ENCODE measurements at places on chromosomes 5 and 9.

- no peak for DNase-seq
Observed at GRCh38 chr5:116388564-116389258, 185.9 kb downstream of the SEMA6A start.

DNA sequence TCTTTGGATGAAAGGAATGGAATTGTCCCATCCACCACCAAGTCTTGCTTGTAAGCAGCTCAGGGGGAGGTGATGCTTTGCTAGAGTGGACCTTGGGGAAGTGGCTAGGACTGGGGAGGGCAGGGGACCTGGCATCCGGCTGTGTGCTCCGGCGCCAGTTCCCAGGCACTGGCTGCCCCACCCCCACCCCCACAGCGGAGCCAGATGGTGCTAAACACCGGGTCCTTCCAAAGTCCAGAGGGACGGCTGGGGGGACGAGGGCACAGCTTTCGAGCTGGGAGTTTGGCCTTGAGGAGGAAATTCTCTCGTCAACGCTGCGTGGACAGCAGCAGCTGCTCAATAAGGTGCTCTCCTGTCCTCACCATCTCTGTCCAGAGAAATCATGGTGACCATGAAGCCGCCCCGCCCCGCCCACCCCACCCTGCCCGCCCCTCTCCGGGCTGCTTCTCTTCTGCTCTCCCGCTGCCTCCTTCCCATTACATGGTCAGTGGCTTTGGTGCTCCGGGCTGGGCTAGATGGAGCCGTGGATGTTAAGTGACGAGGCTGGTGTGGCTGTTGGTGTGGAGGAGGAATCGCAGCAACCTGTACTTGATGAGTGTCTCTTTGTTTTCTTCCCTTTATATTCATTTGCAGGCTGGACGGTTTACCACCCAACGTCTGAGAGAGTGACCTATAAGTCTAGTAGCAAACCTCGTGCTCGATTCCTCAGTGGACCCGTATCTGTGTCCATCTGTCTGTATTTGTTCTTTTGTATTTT lies 115.7 kb downstream of the WNK2 start:
- no peak for DNase-seq

GRCh38 chr5:53123702-53124101 lies 14.1 kb upstream of the MOCS2 start:
- no peak for DNase-seq

- DNase-seq, result no peak
Observed at GRCh38 chr9:90268613-90269012, 374.0 kb downstream of the DIRAS2 start.

GRCh38 chr9:111980398-111980797 lies 83.8 kb downstream of the UGCG start:
- DNase-seq, result no peak

DNA sequence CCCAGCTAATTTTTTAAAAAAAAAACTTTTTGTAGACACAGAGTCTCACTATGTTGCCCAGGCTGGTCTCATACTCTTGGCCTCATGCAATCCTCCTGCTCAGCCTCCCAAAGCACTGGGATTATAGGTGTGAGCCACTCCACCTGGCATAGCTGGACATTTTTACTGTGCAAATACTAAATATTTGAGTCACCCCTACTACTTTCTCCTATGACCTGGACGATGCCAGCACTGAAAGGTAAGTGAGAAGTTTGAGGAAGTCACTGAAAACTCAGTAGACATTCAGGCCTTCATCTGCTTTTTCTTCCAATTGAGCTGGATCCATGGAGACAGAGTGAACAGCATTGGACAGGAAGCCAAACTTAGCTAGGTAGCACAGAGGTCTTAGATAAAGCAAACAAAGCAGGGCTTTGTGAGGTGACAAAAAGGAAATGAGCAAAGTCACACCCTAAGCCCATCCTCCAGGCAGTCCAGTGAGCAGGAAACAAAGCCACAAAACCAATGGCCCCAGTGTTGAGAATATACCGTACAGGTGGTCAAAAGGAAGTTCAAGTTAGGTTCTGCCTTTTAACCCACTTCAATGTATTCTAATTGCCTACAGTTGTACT lies 192.6 kb upstream of the RASA1 start:
- no peak for DNase-seq

- no peak for DNase-seq
Observed at GRCh38 chr5:78627766-78628165, 20.8 kb downstream of the LHFPL2 start.

DNA sequence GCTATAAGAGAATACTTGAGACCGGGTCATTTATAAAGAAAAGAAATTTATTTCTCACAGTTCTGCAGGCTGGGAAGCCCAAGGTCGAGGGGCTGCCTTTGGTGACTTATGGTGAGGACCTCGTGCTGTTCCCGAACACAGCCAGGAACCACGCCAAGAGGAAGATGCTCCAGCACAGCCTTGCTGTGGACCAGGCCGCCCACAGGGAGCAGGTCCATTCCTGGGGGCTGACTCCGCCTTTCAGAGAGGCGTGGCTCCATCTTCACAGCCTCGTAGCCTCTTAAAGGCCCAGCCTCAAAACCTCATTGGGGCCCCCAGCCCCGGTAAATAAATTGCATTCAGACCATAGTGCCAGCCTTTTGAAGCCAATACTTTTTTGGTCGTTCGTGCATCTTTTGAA lies 93.5 kb upstream of the CACNA1B start:
- no peak for DNase-seq

DNA sequence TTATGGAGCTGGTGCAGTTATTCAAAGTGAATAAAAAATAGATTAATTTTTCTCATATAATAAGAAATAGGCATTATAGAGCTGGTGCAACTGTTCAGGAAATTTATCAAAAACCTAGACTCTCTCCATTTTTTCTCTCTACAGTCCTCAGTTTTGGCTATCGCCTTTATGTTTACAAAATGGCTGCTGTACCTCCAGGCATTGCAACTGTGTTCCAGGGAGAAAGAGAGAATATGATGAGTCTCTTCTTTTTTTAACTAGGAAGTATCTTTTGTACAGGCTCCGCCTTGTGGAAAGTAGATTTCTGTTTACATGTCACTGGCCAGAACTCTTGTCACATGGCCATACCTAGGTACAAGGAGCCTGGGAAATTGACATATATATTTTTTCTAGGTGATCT lies 3.1 kb upstream of the TGFBR1 start:
- no peak for DNase-seq

- DNase-seq, result no peak
Observed at GRCh38 chr5:132813599-132814502, 749 bp downstream of the SOWAHA start.

DNA sequence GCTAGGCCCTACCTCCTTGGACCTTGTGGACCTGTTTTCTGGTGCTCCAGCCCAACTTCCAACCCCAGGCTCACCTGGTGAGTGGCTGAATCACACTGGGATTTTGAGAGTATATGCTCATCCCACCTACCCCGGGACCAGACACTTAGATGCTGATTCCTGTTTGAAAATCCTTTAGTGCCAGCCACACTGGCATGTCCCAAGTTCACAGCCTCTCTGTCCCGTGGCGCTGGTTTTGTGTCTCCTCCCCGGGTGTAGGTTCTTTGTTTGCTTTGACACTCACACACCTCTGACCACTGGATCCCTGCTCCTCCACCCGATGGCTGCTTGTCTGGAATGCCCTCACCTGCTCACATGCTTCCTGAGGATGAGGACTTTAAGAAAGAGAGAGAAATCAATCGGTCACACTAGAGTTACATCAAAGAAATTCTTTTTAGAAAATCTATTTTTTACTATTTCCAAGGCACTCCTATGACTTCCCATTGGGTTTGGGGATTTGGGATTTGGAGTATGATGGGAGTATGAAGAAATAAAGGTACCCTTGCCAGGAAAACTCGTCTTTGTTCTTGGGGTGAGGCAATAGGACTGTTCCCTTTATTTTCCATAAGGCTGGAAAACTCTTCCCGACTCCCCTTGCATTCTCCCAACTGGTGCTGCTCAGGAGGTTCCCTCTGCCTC lies 7.3 kb upstream of the SLC25A48 start:
- DNase-seq, result no peak

DNA sequence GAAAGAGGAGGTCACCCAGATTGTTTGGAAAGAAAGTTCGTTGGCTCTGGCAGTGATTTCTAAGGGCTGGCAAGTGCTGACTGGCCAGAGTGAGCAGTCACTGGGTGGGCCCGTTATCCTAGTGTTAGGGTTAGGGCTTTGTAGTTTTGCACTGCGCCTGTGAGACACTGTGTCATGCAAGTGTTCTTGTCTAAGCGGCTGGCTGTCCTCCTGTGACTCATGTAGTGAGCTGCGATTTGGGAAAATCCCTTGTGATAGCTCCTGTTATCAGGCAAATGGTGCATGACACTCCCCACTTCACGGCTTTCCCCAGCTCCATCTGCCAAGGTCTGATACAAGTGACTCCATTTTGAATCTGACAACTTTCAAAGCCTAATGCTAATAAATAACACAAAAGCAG lies 526.0 kb upstream of the ADAMTS16 start:
- DNase-seq, result no peak

GRCh38 chr5:7991125-7991821 lies 122.3 kb downstream of the MTRR start:
- no peak for DNase-seq

DNA sequence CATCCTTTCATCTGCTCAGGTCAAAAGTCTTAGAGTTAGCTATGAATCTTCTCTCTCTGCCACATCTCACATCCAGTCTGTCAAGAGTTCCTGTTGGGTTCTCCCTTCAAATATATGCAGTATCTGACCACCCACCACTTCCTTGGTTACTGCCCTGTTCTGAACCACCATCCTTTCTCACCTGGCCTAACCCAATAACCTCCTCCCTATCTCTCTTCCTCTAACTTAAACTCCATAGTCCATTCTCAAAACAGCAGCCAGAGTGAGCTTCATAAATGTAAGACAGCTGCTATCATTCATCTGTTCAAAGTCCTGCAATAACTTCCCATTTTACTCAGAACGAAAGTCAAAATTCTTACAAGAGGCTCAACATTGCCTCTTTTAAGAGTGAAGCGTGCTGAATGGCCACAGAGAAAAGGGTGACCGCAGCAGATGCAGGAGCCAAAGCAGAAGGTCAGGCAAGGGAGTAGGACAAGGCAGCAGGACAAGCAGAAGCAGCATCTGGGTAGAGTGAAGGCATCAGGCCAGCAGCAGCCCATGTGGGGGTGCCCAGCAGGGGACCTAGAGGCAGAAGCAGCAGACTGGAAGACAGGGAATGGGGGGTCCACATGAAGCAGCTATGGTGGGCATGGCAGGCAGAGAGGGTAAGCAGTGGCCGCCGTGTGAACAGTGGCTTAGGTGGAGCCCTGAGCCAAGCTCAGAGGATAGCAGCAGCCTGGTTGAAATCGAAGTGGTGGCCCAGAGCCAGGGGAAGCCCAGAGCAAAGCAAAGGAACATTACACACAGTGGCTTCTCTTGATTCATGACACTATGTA lies 39.3 kb upstream of the CDC42SE2 start:
- DNase-seq, result peak; percentile 29

DNA sequence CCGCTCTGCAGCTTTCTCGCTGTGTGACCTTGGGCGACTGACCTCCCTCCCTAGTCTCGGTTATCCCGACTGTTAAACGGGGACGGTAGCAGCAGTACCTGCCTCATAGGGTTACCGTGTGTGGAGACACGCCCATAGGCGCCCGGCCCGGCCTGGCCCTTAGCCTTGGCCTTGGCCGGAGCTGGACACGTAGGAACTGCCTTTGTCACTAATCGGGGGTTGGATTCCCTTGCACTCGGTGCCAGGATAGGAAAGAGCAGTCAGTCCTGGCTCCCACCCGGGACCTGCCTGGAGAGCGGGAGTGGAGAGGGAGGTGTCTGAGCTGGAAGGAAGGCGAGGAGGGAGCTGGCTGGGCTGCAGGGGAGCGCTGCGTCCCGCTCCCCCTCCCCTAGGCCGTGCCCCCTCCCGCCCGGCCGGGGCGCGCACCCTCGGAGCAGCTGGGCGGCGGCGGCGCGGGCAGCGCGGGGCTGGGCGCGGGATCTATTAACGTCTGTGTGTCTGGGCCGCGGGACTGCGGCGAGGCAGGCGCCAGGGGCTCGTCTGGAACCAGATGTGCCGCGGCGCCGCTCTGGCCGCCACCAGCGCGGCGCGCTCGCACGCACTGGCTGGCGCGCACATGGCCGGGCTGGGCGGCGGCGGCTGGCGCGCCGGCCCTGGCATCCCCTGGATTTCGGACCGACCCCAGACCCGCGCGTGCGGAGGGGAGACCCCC lies 31.7 kb downstream of the PRRX2 start:
- no peak for DNase-seq

GRCh38 chr5:108529381-108529780 lies 147.5 kb upstream of the FBXL17 start:
- DNase-seq, result no peak
